ENCODE measurements at places on chromosomes 11 and 22.

GRCh38 chr11:60981515-60981914 lies 10.0 kb downstream of the CD6 start:
- no peak for DNase-seq

GRCh38 chr22:36520423-36520822 lies 8.5 kb downstream of the EIF3D start:
- DNase-seq = no peak

DNA sequence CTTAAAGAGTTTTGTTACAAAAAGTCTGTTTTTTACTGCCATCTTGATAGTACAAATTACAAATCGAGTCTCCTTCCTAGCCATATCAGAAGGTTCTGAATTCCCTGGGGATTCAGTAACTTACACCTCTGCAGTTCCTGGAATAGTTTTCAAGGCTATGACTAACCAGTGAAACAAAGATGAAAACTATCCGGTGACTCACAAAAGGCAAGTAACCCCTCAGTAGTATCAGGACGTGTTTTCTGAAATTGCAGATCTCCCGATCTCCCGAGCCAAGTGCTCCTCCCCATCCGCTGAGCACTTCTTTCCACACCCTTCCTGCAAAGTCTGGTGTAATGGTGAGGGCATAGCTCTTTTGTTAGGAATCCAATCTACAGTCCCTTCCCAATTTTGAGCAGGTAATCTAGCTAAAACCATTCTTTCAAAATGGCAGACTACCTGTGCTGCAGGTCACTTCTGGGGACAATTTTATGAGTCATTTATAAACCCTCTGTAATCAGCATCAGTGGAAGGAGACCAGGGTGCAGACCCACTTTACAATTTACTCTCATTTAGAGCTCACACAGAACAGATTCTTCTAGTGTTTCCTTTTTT lies 7.7 kb downstream of the E2F8 start:
- DNase-seq = no peak

DNA sequence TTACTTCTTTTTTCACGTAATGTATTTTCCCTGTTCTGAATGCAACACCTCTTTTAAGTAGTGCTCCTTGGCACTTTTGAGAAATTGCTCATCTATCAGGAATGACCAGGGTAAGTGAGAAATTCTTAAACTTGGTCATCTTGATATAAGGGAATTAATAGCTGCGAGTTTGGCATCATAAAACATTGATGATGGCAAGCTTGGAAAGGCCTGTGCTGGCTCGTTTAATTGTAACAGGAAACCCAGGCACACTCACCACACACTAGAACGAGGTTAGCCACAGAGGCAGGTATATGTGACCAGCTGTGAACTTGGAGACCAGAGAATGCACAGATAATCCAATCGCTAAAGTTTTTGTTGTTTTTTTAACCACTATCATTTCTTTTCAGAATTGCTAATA lies 24.3 kb downstream of the FAM118A start:
- no peak for DNase-seq

GRCh38 chr11:44633641-44634040 lies 68.2 kb downstream of the CD82 start:
- DNase-seq = no peak

GRCh38 chr11:64095273-64095817 lies 59.6 kb downstream of the FLRT1 start:
- DNase-seq = no peak

DNA sequence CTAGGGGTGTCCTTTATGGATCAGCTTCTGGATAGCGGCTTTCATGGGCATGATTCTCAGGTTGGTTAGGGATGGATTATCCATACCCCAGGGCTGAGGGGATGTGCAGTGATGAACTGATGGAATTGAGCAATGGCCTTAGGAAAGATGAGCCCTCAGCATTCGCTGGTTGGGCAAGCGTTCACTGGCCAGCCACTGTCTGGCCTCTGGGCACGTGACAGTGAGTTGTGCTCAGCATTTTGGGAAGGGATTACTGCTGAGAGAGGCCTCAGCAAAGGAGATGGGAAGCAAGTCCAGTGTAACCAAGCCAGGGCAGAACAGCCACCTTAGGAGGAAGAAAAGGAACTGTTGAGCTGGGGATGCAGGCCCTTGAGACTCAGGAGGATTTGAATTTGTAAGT lies 17.4 kb downstream of the UBASH3B start:
- DNase-seq = no peak

DNA sequence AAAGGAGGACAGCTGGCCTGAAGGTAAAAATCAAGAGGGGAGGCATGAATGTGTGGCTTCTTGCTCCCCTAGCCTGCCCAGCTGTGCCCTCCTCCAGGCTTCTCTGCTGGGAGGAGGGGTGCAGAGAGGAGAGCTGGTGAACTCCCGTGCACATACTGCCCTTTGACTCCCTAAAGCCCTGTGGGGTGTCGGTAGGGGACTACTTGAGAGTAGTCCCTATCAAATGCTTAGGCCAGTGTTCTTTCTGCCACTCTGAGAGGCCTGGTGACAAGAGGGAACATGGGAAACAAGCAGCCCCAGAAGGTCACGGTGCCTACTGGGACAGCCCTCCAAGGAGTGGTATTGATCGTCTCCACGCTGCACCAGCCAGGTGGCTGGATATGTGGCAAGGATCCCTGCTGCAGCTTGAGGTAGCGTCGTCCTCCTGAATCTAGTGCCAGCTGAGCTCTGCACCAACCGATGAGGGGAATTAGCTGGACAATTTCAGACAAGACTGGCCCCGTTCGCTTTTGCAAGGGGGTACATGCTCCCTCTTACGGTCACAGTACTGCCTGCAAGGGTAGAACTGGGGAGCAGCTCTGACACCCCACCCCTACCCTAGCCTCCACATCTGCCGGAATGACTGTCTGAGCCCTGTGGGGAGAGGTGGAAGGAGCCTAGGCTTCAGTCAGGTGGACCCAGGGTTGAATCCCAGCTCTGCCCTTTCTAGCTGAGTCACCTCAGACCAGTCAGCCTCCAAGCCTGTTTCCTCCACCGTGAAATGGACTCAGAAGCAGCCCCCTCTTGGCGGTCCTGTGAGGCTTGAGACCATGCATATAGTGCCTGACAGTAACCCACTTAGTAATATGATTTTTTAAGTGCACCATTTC lies 17.1 kb upstream of the C11orf96 start:
- no peak for DNase-seq

DNA sequence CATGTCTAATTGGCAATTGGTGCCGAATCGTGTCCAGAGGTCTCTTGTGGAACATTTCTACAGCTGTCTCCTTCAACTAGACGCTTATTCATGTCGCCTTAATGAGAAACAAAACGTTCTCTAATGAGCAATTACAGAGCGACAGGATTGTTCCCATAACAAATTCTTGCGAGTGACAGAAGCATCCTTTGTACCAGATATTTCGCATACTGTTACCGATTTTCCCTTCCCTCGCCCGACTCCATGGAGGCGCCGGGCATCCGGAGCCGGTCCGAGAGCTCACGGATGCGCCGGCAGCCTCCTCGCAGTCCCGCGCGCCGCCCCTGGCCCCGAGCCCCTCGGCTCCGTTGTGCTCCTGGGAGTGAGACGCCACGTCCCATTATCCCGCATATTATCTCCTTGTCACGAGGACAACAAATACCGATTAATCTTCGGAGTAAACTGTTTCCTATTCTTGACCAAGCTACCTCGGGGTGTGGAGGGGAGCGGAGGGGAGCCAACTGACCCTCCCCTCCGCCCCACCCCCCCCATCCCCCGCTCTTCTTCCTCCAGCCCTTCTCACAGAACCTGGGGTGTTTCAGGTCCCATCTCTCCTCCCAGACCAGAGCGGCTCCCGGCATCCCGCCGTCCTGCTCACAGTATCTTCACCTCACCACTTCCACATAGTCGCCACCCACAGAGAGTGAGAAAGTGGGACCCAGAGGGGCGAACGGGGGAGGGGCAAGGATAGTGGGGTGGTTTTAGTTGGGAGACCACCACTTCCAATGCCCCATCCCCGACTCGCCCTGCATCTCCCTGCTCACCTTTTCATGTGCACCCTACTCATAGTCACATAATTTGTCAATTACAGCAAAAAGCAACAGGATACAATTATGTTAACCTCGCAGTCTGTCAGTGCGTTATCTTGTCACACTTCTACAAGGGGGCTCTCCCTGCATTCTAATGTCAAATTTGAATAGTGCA lies 11.4 kb downstream of the PAX6 start:
- DNase-seq = no peak

DNA sequence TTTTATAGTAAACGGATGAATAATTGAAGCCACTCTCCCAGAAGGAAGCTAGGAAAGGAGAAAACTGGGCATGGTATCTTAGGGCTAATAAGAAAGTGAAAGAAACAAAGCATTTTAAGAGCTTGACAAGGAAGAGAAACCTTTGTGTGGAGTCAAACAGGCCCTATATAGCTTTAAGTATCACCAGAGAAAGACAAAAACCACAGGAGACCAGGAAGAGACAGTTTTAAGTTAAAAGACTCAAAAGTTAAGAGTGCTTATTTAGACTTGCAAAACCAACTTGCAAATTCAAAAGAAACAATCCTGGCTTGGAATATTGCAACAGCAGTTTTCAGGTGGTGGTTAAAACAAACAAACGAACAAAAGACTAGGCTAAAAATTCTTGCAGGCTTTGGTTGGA lies 3.4 kb downstream of the PAK1 start:
- DNase-seq = no peak

DNA sequence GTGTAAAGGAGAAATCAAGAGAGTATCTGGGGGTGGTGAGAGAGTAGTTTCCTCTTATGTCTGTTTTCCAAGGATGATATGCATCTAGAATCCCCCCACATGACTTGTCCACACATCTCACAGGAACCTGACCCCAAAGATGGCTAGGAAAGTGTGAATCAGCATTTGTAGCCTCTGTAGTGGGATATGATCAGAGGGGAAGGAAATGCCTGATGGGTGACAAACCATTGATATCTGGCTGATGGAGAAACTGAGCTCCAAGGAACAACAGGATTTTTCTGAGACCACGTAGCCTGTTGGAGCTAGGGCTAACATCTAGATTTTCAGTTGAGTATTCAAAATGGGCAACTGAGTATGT lies 369.4 kb downstream of the DDX10 start:
- DNase-seq = no peak

DNA sequence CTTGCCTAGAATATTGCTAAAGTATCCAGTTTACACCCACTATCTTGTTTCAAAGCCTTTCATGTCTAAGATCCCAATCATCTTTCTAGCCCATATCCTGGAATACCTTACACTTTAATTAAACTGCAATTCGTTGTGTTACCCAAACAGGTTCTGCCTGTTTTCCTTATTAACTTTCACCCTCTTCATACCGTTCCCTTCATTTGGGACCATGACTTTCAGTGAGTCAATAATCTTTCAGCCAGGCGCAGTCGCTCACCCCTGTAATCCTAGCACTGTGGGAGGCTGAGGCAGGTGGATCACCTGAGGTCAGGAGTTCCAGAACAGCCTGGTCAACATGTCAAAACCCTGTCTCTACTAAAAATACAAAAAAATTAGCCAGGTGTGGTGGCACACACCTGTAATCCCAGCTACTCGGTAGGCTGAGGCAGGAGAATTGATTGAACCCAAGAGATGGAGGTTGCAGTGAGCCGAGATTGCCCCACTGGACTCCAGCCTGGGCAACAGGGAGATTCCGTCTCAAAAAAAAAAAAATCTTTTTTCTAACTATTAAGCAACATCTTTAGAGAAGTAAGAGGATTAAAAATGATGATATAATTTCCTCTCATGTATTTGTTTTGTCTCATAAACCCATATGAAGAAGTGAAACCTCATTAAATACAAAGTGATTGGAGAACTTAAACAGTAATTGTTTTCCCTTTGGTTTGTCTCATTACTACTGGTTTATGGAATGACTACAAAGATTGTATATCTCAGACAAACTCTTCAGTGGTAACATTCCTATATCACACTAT lies 20.7 kb downstream of the DMC1 start:
- no peak for DNase-seq

GRCh38 chr11:48079596-48079995 lies 99.2 kb downstream of the PTPRJ start:
- no peak for DNase-seq

DNA sequence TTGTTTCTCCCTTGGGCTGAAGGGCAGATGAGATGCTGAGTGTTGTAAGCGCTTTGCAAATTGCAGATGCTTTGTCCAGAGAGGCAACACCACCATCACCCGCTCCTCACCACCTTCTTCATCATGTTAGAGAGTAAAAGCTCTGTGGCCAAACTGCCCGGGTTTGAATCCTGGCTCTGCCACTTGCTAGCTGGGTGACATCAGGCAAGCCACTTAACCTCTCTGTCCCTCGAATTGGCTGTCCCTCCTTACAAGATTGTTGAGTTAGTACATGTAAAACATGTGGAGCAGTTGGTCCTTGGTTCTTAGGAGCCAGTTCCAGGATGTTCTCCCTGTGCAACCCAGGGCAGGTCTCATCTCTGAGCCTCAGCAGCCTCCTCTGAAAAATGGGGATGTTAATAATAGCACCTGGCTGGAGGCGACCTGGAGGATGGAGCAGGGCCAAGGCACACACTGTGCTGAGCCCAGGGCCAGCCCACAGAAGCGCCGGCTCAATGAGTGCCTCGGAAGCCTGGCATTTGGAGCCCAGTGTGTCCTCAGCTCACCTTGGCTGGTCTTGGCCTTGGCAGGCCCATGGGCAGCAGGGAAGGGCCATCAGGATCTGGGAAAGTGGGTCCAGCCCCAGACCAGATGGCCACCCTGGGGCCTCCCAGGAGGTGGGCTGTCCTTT lies 10.5 kb downstream of the C11orf86 start:
- no peak for DNase-seq

GRCh38 chr11:88620568-88621130 lies 283.1 kb upstream of the CTSC start:
- no peak for DNase-seq

- DNase-seq = no peak
Measured at GRCh38 chr11:818396-819128, at the start of gene PNPLA2. Gene PNPLA2 (plus strand): TSS chr11:818914. CDS start chr11:819719, 805 bp downstream.

DNA sequence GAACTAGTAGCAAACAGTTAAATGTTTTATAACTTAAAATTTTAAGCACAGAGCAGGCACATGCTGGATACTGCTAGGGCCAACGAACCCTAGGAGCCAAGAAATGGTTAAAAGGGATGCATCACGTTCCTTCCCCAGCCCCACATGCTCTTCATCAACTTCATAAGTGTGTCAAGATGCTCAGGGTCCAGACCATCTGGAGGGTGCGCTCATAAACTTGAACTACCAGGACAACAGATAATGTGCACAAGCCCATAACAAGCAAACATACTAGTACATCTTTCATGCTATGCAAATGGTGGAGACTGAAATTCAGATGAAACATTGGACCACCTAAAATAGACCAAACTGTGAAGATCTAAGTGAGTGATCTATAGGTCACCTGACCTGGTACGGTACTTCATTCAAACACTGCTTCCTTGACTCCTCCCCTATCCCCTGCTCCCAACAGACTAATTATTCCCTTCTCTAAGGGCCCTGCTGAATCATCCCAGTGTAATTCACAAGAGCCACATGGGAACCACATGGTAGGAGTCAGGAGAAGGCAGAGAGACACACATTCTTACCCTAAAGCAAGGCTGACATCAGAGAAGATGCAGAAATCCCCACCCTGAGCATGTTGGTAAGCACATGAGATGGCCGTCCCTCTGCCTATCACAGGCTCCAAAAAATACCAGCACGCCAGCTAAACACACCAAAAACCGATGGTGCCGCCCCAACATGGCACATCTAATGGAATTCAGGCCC lies 83.9 kb downstream of the ETS1 start:
- no peak for DNase-seq

- no peak for DNase-seq
Measured at GRCh38 chr22:35930933-35931332, 97.7 kb downstream of the RBFOX2 start.

All from stimulated activated CD4-positive, alpha-beta T cell treated with anti-CD3 and anti-CD28 coated beads, Interleukin-4, amount 100 ng/mL, for 4 hours (primary cell).